ENCODE measurements at places on chromosomes 7 and 10.
A peak's percentile ranks its signal among the peaks of the same experiment; 100 is the strongest.

DNA sequence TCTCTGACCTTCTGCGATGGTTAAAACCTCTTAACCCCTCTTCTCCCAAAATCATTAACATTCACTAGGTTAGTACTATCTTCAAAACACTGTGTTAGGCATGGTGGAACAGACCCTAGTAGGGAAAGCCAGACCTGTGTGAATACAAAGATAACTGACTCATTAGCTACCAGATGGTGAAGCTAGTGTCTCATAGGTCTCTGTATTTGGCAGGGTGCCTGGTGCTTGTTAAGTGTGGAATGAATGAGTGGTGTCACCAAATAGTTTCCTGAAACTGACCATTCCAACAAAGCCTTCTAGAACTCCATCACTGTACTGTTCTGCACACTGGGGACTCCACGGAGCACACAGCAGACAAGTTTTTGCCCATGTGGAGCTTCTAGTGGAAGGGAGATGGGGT lies 27.7 kb upstream of the TM9SF3 start:
- no peak for DNase-seq

- no peak for DNase-seq
Observed at GRCh38 chr7:106344861-106345260, 60.1 kb upstream of the NAMPT start.

DNA sequence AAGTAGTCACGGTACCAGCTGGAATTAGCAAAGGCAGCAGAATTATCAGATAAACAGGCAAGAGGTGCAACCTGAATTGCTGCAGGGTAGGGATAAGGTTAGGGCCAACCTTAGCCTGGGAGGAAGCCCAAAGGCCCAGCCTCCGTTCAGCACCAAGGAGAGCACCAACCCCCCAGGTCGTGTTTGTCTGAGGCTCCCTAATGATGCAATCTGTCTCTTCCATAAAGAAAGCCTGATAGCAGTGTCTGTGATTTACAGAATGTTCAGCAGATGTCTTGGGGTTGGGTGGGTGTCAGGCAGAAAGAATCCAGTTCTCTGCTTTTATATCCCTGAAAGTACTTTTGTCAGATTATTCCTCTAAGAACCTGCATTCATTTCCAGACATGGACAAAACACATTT lies 328.4 kb upstream of the AOAH start:
- DNase-seq: peak; percentile 4

DNA sequence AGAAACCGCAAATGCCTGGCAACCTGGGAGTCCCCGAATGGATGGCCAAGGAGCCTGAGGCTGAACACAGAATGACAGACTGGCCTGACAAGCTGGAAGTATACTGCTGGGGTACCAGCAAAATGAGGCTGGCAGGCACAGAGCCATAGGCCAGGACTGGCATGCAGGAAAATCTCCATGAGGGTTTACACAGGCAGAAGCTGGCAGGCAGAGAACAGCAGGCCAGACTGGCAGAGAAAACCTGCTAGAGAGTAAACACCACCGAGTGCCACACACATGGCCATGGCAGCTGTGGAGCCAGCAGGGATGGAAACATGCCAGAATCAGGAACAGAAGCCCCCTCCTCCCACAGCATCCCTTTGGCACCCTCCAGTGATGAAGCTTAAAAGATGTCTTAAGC lies 63.4 kb downstream of the CRPPA start:
- no peak for DNase-seq

DNA sequence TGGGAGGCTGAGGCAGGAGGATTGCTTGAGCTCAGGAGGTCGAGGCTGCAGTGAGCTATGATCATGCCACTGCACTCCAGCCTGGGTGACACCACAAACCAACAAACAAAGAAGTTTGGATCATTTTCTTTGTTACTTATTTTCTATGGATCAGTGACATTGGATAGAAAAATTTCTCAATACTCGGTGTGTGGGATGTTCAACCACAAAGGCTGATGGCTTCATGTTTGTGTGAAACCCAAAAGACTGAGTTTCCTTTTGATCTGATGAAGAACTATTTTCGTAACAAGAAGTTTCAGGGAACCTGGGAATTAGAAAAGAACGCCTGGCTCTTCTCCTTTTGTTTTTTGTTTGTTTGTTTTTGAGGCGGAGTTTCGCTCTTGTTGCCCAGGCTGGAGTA lies 104.0 kb downstream of the HOXA1 start:
- DNase-seq: no peak

DNA sequence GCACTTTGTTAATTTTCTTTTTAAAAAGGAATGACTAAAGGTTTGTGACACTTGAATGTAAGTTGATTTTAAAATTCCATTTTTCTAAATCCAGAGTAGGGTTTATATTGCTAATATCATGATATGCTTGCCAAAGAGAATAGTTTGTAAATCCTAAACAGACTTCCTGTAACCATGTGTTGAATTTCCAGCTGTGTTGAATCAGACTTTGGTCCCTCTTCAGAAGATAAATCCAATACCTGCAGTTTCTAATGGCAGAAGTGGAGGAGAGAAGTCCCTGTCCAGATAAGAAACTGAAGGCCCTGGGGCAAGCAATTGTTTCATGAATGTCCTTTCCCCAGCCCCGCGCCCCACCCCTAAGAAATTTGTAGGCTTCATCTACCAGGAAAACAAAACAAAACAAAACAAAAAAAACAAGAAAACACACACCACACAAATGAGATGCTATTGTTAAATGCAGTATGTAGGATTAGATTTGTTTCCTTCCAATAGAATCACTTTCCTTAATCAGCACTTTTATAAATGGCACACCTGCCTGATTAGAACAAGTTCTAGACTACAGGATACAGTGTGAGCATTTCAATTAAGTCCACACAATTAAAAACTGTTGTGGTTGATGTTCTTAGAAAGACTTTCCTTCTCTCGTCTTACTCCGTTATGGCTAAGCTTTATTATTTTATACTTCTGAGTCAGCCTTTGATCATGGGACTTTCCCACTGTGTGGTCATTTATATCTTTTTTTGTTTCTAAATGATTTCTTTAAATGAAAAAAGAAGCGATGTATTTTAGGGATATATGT lies 122.8 kb downstream of the KAT6B start:
- no peak for DNase-seq

DNA sequence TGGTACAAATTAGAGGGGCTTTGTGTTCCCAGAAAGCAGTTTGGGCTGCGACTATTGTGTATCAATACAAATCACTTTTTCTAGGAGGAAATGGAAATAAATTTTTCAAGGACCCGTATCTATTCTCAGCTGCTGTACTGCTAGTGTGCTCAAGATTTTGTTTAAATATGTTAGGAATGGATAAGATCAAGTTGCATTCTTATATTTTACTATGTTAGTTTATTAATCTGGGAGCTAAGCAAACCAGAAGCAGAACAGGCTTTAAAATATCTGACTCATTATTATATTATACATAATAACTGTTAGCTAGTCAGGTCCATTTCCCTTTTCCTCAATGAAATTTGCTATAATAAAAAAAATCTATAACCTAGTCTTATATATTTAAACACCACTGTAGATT lies 11.1 kb upstream of the GLCCI1 start:
- no peak for DNase-seq

GRCh38 chr10:16995867-16996529 lies 133.6 kb downstream of the CUBN start:
- no peak for DNase-seq

- DNase-seq: no peak
Observed at GRCh38 chr7:105904064-105904463, 27.7 kb upstream of the ATXN7L1 start.

DNA sequence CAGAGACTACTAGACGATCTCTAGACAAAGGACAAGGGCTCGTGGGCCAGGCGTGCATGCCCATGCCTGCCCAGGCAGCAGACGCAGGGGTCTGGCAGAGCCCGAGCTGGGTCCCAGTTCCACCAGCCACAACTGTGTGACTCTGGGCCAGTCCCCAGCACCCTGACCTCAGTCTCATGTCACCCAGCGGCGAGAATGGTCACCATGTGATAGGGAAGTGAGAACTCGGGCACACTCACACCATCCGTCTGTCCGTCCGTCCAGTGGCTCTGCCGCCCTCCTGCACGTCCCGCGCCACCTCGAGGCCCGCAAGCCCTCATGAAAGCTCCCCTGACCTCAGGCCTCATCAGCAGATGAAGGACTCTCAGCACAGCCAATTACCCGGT lies 280.0 kb downstream of the ELFN1 start:
- DNase-seq: no peak

- DNase-seq: no peak
Observed at GRCh38 chr10:125023255-125023654, 81.3 kb downstream of the ZRANB1 start.

GRCh38 chr7:5714657-5715337 lies 66.7 kb downstream of the RNF216 start:
- no peak for DNase-seq

DNA sequence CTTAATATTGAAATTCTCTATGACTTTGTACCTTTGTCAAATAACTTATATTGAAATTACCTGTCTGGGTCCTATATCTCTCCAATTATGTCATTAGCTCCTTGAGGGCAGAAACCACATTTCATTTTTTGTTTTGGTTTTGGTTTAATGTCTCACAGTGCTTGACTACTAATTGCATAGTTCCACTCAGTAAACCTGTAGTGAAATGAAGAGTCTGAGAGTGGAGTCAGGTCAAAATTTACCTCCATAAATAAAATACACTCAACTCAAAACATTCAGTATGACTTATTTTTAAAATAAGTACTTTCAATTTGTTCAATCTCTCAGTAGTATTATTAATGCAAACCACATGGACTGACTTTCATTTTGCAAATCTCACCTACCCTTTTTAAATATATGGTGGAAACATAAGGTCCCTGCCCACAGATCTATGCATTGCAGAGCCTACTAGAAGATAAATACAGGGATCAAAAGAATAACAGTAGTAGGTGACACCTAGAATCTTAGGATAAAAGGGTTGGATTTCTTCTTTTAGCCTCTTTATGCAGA lies 32.5 kb downstream of the PDE1C start:
- DNase-seq: no peak

DNA sequence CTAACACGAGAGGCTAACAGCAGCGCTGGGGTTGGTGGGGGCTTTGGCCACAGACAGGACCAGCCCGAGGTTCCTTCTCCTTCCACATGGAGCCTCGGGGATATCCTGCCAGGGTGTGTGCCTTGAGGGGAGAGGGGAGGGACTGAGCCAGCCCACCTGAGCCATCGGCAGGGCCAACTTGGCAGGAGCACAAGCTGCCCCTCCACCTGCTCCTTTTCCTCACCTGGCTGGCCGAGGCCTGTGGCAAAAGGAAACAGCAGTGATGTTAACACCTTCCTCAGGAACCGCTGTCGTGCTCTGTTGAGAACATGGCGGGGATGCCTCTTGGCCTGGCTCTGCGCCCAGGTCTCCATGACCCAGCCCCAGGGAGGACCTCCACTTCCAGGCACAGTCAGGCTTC lies 255.1 kb upstream of the PPP2R2D start:
- no peak for DNase-seq

DNA sequence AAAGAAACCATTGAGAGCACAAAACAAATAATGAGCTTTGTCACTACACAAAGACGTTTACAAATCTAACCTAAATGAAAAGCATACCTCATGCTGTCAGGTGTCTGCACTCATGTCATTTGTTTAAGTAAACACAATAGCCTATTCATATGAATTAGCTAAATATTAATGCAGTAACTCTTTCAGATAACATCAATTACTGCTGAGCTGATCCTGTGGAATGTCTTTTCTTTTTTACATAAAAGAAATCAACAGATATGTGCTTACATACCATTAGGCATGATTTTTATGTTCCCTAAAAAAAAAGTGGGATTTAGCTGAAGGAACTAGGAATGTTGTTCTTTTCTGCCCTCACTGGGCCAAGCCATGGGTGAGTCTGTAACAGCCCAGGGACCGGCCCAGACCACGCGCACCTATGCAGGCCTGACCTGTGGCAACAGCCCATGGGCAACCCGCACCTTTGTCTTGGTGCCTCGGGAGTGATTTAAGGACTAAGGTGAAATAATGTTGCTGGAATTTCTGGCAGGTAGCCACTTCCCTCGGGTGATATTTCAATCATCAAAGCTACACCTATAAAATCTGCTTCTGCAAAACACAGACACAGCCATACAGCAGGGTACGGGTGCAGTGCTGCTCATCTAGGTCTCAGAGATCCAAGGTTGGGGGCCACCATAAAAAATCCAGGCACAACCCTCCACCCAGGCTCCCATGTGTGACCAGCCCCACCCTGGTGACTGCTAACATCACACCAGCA lies 44.6 kb downstream of the FGFR2 start:
- no peak for DNase-seq

GRCh38 chr10:9869205-9869604 lies 1148.5 kb upstream of the CELF2 start:
- no peak for DNase-seq

- DNase-seq: no peak
Observed at GRCh38 chr7:28065721-28066285, 114.8 kb downstream of the JAZF1 start.

DNA sequence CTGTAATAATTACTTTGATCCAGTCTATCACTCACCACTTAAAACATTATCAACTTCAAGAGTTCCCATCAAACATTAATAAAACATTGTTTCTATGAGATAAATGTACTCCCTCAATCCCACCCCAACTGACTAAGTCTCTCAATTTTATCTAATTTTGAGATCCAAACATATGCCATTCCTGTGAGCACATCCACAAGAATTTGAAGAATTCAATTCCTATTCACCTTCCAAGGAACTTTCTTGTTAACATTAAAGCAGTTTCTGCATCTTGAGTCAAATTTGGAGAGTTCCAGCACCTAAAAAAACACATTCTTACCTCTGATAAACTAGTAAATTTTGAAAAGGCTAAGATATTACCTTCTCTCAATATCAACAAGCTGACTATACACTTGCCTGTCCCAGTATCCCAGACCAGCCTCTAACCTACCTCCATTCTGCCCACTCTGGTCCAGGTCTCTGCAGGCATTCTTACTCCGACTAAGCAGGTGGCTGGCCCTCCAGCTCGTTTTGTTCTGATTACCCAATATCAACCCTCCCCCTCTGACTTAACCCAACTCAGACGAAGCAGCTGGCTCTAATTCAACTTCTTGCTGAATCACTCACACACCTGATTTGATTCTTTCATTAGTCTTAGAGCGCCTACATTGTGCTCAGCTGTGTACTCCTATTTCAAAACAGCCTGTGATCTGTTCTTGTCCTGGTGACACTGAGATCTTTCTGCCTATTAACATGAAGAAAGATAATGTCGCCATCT lies 275.2 kb downstream of the IPMK start:
- DNase-seq: no peak

DNA sequence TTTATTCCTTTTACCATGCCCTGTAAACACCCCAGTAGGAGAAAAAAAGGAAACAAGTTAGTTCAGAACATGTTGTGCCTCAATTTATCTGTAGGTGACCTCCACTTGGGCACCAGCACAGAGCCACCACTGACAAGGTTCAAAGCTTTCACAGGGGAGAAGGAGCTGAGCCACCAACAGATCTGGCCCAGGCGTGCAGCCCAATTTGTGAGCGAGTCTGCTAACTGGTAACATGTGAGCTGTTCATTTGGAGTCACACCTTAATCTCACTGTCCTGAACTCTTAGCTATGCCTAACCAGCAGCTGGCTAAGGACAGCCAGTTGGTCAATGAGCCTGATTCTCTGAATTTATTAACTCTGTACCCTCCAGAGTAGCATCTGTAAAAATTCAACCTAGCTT lies 78.4 kb upstream of the CAMK2B start:
- no peak for DNase-seq

GRCh38 chr10:86025509-86025908 lies 341.1 kb downstream of the GRID1 start:
- DNase-seq: no peak

GRCh38 chr10:78784546-78784945 lies 284.2 kb upstream of the ZMIZ1 start:
- no peak for DNase-seq
